AG04450 (cell line): ENCODE measurements at places on chromosomes 4 and X.

- no peak for DNase-seq
These were observed 134.3 kb downstream of the TEX11 start for GRCh38 chrX:70774223-70774622.

- no peak for DNase-seq
These were observed 292.0 kb downstream of the CCSER1 start for GRCh38 chr4:90419124-90419711.

DNA sequence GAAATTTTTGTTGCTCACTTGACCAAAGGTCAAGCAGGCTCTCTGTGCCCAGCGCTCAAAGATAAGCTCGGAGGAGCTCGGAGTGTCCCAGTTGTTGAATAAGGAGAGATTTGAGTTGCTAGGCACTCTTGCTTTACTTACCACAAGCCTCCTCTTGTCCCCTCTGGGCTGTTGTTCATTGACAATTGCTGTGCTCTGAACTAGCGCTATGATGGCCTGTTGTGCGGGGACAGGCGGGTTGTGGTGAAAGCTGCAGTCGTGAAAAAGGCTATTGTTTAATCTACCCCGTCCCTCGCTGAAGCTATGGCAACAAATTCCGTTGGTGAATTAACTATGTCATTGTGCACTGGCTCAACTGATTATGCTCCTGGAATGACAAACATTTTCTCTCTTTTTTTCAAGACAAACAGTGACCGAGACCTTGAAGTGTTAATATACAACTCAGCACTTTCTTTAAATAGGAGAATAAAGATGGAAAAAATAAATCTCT is 21.0 kb upstream of the POLA1 start:
- no peak for DNase-seq

DNA sequence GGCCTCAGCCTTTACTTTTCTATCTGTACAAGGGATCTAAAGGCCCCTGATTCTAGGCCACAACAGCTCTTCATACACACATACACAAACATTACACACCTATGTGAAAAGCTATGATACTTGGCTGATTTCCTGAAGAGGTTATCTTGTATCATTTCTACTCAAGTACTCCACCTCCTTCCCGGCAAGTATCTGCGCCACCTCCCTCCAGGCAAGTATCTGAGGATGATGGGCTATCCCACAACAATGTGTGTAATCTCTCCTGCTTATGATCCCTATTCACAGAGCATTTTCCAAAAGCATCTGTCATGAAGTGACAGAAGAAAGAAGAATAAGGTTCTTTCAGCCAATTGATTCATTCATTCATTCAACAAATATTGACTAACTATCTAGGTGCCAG is 36.8 kb downstream of the AFAP1 start:
- DNase-seq = no peak

GRCh38 chr4:126130215-126130614 is 815.5 kb downstream of the FAT4 start:
- DNase-seq = no peak

- DNase-seq = no peak
These were observed 5.5 kb downstream of the CAMK2D start for GRCh38 chr4:113756005-113756410.

DNA sequence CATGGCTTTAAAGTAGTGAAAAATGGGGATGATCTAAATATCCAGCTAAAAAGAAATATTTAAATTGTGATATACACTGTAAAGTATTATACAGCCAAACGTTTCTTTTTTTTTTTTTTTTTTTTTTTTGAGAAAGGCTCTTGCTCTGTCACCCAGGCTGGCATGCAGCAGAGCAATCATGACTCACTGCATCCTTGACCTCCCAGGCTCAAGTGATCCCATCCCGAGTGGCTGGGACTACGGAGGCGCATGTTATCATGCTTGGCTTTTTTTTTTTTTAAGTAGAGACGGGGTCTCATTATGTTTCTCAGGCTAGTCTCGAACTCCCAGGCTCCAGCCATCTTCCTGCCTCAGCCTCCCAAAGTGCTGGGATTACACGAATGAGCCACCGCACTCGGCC is 17.1 kb downstream of the SMIM14 start:
- no peak for DNase-seq

DNA sequence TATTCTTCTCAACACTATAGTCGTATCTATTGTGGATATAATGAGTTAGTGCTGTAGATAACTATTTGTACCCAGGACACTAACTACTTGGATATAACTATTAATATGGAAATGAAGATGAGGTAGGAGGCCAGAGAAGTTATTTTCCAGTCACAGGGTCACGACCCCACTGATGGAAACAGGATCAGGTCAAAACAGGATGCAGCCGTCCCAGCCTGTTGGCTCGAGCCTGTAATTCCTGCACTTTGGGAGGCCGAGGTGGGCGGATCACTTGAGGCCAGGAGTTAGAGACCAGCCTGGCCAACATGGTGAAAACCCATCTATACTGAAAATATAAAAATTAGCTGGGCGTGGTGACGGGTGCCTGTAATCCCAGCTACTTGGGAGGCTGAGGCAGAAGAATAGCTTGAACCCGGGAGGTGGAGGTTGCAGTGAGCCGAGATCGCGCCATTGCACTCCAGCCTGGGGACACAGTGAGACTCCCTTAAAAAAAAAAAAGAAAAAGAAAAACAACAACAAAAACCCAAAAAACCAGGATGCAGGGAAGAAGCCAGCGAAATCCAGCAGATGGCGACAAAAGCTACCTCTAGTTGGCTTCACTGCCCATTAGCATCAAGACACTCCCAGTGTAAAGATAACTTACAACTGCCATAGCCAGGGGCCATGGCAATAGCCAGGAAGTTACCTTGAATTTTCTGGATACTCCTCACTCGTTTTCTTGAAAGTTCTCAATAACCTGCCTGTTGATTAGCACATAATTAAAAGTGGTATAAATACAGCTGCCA is 37.9 kb upstream of the NKAP start:
- no peak for DNase-seq

- DNase-seq = peak; percentile 18
These were observed 93.9 kb upstream of the JADE1 start for GRCh38 chr4:128715616-128716015.

DNA sequence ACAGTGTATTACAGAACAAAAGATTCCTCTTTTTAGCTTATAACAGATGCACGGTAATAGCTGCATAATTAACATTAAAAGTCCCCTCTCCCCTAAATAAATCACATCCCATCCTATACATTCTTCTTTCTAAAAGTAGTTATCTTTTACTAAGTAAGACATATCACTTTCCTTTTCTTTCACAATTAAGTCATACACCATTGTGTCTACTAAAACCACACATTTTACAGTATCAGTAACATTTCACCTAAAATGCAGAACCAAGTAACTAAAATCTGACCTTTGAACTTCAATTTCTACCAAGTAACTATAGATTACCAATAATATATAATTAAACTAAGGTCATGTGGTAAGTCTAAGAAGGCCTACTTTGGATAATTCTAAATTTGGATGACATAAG is 14.2 kb downstream of the DHX15 start:
- DNase-seq = no peak

GRCh38 chrX:122943918-122944317 is 240.2 kb upstream of the GRIA3 start:
- DNase-seq = no peak

DNA sequence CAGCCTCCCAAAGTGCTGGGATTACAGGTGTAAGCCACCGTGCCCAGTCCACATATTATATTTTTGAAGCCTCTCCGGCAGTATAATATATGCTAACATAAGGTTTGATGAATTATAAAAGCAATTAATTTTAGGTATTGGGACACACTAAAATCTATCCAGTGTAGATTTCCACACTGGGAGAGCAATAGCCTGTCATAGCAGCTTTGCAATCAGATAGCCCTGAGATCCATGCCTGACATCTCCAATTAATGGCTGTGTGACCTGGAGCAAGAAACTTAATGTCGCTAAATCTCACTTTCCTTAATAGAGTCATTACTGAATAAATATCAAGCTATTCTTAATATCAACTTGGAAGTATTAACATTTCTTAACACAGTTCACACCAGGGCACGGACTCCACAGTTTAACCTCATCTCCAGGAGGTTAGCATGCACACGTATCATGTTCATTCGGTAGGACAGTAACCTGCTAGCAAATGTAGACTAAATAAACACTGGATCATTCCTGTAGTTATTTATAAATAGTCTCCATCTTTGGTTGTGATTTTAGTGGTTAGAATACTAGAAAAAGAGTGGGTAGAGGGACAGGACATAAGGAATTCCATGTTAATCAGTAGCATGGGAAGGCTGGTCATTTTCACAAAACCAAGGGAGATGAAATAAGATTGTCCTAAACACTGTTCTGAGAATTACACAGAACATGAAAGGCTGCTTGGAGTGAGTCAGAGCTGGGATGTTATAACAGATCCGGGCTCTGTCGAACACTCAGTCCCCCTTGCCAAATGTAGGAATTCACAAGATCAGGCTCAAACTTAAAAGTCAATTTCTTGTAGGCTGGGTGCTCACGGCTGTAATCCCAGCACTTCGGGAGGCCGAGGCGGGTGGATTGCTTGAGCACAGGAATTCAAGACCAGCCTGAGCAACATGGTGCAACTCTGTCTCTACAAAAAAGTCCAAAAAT is 254.7 kb downstream of the PALLD start:
- peak; percentile 51 for DNase-seq

GRCh38 chrX:123731987-123732669 is 724 bp downstream of the THOC2 start:
- no peak for DNase-seq
